OCI-LY7 (cell line): ENCODE measurements at places on chromosomes 3 and 15. TPM values are rescaled to one million over a fixed set of nuclear protein-coding genes. Genes with fewer than 3 reads are reported as not detected.
A peak's percentile ranks its signal among the peaks of the same experiment; 100 is the strongest.

GRCh38 chr3:17110660-17111396 is 226.1 kb downstream of the PLCL2 start:
- DNase-seq = no peak

- no peak for DNase-seq
Observed at GRCh38 chr15:69565066-69565655, 112.5 kb downstream of the RPLP1 start.

Gene FSIP1
- 0.65 and 0.66 TPM in 2 replicates for total RNA-seq

GRCh38 chr3:58585005-58585786 is 8.0 kb upstream of the FAM107A start:
- peak; percentile 20 for DNase-seq

DNA sequence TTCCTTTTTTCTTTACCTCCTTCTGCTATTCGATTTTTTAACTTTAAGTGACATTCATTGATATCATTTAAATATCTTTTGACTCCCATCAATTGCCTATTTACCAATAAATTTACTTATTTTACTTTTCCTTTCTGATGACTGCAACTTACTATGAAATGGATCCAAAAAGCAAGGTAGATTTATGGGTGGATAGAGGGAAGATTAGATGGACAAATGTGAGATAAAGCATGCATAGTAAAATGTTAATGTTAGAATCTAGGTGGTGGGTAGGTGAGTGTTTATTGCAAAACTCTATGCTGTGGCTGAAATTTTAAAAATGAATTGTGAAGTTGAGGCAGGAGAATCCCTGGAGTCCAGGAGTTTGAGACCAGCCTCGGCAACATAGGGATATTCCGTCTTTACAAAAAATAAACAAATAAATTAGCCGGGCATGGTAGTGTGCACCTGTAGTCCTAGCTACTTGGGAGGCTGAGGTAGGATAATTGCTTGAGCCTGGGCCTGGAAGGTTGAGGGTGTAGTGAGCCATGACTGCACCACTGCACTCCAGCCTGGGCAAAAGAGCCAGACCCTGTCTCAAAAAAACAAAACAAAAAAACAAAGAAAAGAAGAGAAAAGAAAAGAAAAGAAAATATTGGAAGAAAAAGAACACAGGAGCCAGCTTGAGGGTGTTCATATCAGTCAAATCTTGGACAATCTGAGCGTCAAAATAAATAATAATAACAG is 6.1 kb upstream of the PDCD6IP start:
- no peak for DNase-seq
